ENCODE measurements at places on chromosomes 1 and 21. TPM values are rescaled to one million over a fixed set of nuclear protein-coding genes. Genes with fewer than 3 reads are reported as not detected.

The PADI2 gene
- polyA plus RNA-seq, result 0.54 TPM

DNA sequence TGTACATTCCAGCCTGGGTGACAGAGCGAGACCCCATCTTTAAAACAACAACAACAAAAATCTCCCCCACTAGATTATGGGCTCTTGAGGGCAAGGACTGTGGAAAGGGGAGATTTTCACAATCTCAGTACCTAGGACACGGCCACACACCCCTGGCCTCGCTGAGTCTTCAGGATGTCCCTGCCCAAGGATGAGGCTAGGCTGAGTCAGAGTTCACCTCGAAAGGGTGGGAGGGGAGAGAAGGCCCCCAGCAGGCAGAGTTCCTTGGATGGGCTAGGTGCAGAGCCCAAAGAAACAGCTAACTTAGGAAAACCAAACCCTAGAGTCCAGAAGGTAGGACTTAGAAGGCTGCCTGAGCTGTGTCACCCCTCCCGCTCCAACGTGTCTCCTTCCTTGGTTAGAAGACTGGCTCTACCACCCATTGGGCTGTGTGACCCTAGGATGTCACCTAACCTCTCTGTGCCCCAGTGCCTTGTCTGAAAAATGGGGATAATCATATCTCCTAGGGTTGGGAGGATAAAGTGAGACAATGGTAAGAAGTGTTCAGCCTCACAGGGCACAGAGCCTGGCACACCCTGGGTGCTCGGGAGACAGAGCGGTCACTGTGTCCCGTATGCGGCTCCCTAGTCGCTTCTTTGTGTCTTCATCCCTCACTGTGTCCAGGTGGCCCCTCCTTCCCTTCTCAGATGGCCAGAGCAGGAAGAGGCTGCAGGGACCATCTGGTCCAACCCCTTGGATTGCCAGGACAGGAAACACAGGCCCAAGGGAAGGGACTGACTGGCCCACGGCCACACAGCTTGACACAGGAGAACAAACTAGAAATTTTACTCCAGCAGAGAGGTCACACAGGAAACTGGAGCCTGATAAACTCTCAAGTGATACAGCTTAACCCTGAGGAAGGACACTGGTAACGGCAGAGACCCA is 11.2 kb downstream of the TRIM62 start:
- no peak for DNase-seq

- peak; percentile 93 for DNase-seq
These were observed 666 bp downstream of the PAFAH2 start for GRCh38 chr1:25996966-25997827.

DNA sequence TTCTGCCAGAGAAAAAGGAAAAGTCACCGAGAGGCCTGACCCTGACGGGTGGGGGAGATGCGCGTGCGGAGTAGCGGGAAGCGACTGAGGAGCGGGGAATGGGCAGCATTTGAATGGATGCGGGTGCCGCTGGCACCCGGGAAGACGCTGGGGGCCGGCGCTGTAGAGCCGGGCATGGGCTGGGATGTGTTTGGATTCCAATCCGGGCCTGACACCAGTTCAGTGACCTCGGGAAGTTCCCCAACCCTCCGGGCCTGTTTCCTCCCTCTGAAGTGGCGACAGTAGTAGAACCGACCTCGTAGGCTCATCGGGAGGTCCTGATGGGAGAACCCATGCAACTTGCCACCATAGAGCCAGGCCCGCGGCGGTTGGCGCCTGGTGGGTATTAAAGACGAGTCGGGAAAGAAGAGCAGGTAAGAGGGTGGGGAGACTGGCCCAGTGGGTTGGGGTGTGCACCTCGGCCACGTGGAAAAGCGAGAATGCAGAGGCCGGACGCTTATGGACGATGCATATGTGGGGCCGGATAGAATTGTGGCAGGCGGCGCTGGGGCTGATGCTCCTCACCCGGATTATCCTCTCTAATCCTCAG is 642 bp upstream of the SLC16A1 start:
- no peak for DNase-seq

DNA sequence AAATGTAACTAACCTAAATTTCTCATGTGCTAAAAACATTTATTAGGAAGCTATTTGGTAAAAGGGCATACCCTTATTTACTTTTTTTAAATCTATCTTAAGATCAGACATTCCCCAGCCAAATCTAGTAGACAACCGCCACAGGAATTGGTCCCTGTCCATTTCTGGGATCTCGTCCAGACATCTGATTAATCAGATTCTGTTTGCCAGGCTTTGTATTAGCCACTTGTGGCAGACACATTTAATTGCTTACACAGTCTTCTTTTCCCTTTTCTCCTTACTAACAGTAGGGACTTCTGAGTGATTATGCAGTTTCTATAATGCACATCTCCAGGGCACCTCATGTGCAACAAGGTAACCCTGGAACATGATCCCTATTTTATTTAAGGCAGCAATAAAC is 449.0 kb upstream of the RGS18 start:
- no peak for DNase-seq

DNA sequence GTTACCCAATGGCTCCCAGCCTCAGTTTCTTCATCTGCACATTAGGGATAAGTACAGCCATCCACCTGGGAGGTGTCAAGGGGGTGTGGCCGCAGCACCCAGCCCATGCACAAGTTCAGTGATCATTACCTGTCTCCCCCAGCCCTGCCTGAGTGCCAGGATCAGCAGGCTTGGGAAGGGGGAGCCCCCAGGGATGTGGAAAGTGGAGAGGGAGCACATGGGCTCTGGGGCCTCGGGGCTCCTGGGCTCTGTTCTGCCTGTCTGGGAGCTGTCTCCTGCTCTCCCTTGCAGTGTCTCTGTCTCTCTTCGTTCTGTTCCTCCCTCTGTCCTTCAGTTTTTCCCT is 10.8 kb upstream of the PADI1 start:
- no peak for DNase-seq

GRCh38 chr1:21311016-21311415 is 20.8 kb upstream of the ECE1 start:
- no peak for DNase-seq

Measured in small intestine (tissue), 16 donors.